ENCODE measurements at places on chromosomes 7 and 10.

DNA sequence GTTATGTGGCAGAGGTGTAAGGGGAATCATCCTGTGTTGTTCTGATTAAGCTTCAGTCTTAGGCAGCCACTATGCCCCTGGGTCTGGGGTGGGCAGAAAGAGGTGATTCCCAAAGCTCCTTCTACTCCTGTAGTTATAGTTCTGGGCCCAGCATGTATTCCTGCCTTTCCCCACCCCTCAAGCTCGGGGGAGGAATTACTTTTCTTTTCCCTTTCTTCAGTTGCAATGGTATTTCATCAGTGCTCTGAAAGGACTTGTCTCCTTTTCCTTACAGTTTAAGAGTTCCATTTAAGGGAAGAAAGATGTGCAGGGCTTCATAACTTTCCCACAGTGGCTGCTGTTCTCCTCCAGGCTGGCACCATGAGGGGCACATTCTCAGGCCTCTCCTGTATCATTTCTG lies 94.2 kb downstream of the MTPAP start:
- no peak for DNase-seq
- H3K4me3 ChIP-seq: no peak overlapping the region
- no peaks in the 10 kb centered on the region for H3K27me3 ChIP-seq
- no peaks in the 10 kb centered on the region for H3K36me3 ChIP-seq
- no peak overlapping the region for H3K27ac ChIP-seq
- H3K4me1 ChIP-seq: no peaks in the 10 kb centered on the region

DNA sequence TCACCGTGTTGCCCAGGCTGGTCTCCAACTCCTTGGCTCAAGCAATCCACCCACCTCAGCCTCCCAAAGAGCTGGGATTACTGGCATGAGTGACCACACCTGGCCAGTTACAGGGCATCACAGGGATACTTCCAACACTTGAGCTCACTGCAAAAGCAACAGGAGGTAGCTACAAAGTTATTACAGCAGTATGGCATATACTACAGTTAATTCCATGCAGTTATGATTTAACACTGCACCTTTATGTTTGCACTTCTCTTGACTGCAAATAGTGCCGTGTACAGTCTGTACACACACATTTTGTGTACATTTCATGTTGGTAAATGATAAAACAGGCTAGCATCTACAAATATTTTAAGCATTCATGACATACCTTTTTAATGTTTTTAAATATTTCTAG lies 21.3 kb downstream of the SRPK2 start:
- H3K27me3 ChIP-seq: no peaks in the 10 kb centered on the region
- no peak overlapping the region for H3K4me3 ChIP-seq
- peaks cover 22% of the 10 kb centered on the region for H3K36me3 ChIP-seq
- no peak for DNase-seq

DNA sequence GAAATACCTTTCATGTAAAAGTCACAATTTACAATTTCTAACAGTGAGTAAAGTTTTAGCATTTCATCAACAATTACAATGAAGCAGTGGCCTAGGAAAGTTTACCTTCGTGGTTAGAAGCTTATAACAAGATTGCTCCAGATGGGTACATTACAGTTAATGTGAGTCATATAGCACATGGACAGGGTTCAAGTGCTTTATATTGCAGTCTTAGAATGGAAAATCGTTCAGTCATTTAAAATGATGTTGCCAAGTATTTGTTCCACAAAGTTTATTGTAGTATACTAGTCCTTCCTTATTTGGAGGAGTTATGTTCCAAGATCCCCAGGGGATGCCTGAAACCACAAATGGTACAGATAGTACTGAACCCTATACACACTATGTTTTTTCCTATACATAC lies 174.6 kb upstream of the TARP start:
- DNase-seq: no peak
- no peak overlapping the region for H3K27ac ChIP-seq
- no peaks in the 10 kb centered on the region for H3K36me3 ChIP-seq

- no peak for DNase-seq
- H3K36me3 ChIP-seq: no peaks in the 10 kb centered on the region
- peaks cover 1% of the 10 kb centered on the region for H3K4me1 ChIP-seq
- H3K27ac ChIP-seq: no peak overlapping the region
- H3K4me3 ChIP-seq: no peak overlapping the region
Observed at GRCh38 chr7:10429031-10429430, 544.6 kb upstream of the PHF14 start.

GRCh38 chr7:157855016-157855415 lies 518.2 kb downstream of the DNAJB6 start:
- H3K4me1 ChIP-seq: peaks cover 12% of the 10 kb centered on the region
- H3K27ac ChIP-seq: no peak overlapping the region
- no peak overlapping the region for H3K4me3 ChIP-seq
- DNase-seq: no peak
- no peaks in the 10 kb centered on the region for H3K36me3 ChIP-seq

GRCh38 chr7:106255246-106255645 lies 29.5 kb downstream of the NAMPT start:
- no peak overlapping the region for H3K27ac ChIP-seq
- peaks cover 27% of the 10 kb centered on the region for H3K36me3 ChIP-seq
- no peak for DNase-seq
- no peak overlapping the region for H3K4me3 ChIP-seq
- no peaks in the 10 kb centered on the region for H3K4me1 ChIP-seq

- no peak overlapping the region for H3K4me3 ChIP-seq
- no peaks in the 10 kb centered on the region for H3K4me1 ChIP-seq
- peaks cover 22% of the 10 kb centered on the region for H3K27me3 ChIP-seq
Observed at GRCh38 chr7:134515569-134516468, 11.5 kb upstream of the AKR1B10 start.

DNA sequence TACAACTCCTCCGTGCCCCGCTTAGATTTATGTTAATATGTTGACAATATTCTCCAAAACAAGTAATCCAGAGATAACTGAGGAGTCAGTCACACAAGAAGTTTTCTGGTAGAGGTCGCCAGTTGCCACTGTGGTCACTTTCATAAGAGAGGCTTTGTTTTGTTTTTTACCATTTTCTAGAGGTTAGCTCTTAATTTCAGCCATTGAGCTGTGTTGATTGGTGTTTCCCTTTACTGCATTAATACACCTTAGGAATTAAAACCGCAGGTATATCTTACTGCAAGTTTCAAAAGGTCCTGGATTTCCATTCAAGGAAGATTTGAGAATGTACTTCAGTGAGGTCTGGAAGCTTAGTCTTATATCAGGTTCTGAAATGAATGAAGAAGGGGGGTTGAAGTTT lies 3.5 kb downstream of the BMI1 start:
- peak overlapping the region; percentile 21 for H3K27ac ChIP-seq
- peak overlapping the region; percentile 92 for H3K4me3 ChIP-seq
- H3K4me1 ChIP-seq: peaks cover 39% of the 10 kb centered on the region
- no peak for DNase-seq
- H3K36me3 ChIP-seq: peaks cover 8% of the 10 kb centered on the region

DNA sequence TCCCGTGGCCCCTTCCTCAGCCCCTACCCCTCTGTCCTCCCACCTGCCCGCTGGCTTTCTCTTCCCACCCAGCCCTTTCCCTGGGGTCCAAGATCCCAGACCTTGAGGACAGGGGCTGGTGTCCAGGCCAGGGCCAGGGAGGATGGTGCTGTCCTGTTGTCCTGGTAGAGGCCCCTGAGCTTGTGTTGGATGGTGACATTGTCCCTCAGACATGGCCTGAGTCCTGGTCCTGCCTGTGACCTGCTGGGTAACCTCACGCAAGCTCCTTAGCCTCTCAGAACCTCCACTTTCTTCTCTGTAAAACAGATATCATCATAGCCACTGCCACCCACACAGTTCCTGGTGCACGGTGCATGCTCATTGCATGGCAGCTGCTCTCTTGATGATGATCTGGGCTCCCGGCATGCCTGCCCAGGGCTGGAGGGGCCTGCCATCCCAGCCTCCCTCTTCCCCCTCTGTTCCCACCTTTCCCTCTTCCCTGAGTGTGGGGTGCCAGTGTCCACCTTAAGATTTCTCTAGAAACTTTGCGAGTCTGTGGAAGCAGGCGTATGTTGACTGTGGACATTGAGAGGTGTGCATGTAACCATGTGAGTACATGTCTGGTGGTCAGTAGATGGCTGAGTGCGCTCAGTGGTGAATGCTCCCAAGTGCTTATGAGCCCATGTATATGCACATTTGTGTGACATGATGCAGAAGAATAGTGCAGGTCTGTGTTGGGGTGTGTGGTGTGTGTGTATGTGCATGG lies 60.4 kb downstream of the NEURL1 start:
- H3K27ac ChIP-seq: no peak overlapping the region
- H3K4me3 ChIP-seq: peak overlapping the region; percentile 70
- no peaks in the 10 kb centered on the region for H3K36me3 ChIP-seq

GRCh38 chr10:29304264-29304994 lies 15.6 kb downstream of the LYZL1 start:
- peaks cover 8% of the 10 kb centered on the region for H3K36me3 ChIP-seq
- no peaks in the 10 kb centered on the region for H3K27me3 ChIP-seq
- DNase-seq: peak; percentile 31
- no peak overlapping the region for H3K4me3 ChIP-seq
- H3K27ac ChIP-seq: peak overlapping the region; percentile 85
- no peaks in the 10 kb centered on the region for H3K4me1 ChIP-seq

DNA sequence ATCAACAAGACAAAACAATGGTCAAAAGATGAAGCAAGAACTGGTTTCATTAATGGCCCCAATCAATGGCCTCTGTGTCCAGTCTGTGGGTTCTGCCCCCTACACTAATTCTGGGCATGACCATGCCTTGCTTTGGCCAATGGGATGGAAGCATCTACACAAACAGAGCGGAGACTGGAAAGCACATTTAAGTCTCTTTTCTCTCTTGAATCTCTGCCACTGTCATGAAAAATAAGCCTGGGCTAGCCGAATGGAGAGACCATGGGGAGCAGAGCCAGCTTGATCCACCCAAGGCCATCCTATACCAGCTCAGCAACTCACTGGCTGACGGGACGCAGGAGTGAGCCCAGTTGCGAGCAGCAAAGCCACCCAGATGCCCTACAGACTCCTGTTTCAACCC lies 30.9 kb downstream of the ANKRD16 start:
- DNase-seq: no peak
- peaks cover 5% of the 10 kb centered on the region for H3K4me1 ChIP-seq
- H3K27ac ChIP-seq: no peak overlapping the region

- no peaks in the 10 kb centered on the region for H3K4me1 ChIP-seq
- no peaks in the 10 kb centered on the region for H3K36me3 ChIP-seq
- no peak overlapping the region for H3K4me3 ChIP-seq
- no peak overlapping the region for H3K27ac ChIP-seq
- H3K27me3 ChIP-seq: no peaks in the 10 kb centered on the region
Observed at GRCh38 chr7:111324228-111324627, 233.3 kb downstream of the LRRN3 start.

- peaks cover 11% of the 10 kb centered on the region for H3K36me3 ChIP-seq
- no peak for DNase-seq
- peaks cover 22% of the 10 kb centered on the region for H3K4me1 ChIP-seq
- peaks cover 74% of the 10 kb centered on the region for H3K27me3 ChIP-seq
- peak overlapping the region; percentile 78 for H3K4me3 ChIP-seq
- no peak overlapping the region for H3K27ac ChIP-seq
Observed at GRCh38 chr10:111077785-111078504, 1.1 kb downstream of the ADRA2A start.

DNA sequence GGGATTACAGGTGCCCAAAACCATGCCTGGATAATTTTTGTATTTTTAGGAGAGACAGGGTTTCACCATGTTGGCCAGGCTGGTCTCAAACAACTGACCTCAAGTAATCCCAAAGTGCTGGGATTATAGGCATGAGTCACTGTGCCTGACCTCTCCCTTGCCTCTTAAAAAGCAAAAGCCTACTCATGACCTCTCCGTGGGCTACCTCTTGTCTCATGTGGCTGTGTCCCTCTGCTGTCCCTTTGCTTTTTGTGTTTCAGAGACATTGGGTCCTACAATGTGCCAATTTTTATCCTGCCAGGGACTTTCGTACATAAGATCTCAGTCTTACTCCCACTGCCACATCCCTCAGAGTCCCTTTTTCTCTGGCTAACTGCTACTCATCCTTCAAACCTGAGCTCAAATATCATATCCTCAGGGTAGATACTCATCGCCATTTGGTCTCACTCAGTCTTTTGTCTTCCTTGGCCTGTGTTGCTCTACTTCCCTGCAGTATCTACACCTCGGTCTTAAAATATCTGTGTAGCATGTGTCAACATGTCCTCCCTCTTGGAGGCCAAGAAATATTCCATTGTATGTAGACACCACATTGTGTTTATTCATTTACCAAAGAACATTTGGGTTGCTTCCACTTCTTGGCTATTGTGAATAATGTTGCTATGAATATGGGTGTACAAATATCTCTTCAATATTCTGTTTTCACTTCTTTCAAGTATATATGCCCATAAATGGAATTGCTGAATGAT lies 465.0 kb upstream of the KLF6 start:
- no peak overlapping the region for H3K27ac ChIP-seq
- no peaks in the 10 kb centered on the region for H3K36me3 ChIP-seq
- no peak for DNase-seq
- H3K4me1 ChIP-seq: no peaks in the 10 kb centered on the region
- no peaks in the 10 kb centered on the region for H3K27me3 ChIP-seq

- H3K27ac ChIP-seq: no peak overlapping the region
- no peak overlapping the region for H3K4me3 ChIP-seq
- no peak for DNase-seq
- no peaks in the 10 kb centered on the region for H3K27me3 ChIP-seq
Observed at GRCh38 chr10:59512951-59513350, 150.6 kb upstream of the FAM13C start.

GRCh38 chr7:73879977-73880681 lies 19.2 kb downstream of the TMEM270 start:
- H3K27me3 ChIP-seq: peaks cover 25% of the 10 kb centered on the region
- no peak overlapping the region for H3K27ac ChIP-seq
- DNase-seq: no peak
- H3K36me3 ChIP-seq: no peaks in the 10 kb centered on the region
- peaks cover 8% of the 10 kb centered on the region for H3K4me1 ChIP-seq

DNA sequence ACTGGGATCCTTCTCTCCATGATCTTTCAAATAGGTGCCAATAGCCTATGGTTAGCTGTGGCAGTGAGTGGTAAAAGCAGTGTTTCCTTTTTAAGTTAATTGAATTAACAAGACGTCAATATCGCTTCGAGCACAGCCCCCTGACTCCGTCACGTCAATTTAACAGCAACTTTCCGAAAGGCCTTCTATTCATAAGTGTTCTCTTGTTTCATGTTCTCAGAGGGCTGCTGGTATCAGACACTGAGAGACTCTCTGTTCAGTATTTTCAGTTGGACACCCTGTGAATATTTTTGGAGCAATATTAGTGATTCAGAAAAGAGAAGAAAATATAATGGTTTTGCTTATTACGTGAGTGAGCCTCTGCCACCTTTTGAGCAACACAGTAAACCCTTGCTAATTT lies 174.2 kb upstream of the INSYN2A start:
- no peak for DNase-seq
- no peak overlapping the region for H3K4me3 ChIP-seq
- H3K27me3 ChIP-seq: no peaks in the 10 kb centered on the region

GRCh38 chr7:149544028-149544427 lies 46.4 kb upstream of the ZNF746 start:
- H3K4me1 ChIP-seq: no peaks in the 10 kb centered on the region
- peaks cover 34% of the 10 kb centered on the region for H3K36me3 ChIP-seq
- H3K27ac ChIP-seq: no peak overlapping the region

- peaks cover 9% of the 10 kb centered on the region for H3K36me3 ChIP-seq
- DNase-seq: no peak
- no peak overlapping the region for H3K27ac ChIP-seq
- peak overlapping the region; percentile 53 for H3K4me3 ChIP-seq
Observed at GRCh38 chr7:972676-973309, 2.6 kb downstream of the COX19 start.

Data from progenitor cell of endocrine pancreas (in vitro differentiated cells).